Stimulated activated CD8-positive, alpha-beta memory T cell treated with anti-CD3 and anti-CD28 coated beads, Interleukin-4, amount 100 ng/mL, for 4 hours (primary cell): ENCODE measurements at places on chromosomes 2 and 18.

DNA sequence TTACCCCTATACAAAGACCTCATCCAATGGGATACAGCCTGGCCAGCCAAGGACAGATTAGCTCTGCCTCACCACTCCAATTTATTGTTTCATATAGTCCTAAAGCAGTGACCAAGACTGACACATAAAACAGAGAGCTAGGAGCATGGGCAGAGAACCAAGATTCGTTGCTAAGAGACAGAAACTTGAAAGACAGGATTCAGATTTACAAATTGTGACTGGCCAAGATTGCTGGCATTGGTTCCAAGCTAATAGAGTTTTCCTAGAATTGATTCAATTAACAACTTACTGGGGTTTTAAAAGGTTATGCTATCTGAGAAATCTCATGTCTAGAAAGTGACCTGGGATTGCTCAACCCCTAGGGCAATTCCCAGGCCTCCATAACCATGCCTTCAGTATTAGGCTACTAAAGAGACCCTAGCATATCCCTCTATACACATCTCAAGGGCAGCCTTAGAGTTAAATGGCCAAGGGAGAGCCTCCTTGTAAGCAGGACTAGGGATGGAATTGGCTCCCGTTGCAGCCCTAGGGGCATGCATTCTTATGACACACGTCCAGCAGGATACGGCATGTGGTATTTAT, 75.6 kb downstream of the ICOS start:
- no peak for DNase-seq

- no peak for DNase-seq
Measured at GRCh38 chr2:179104736-179105135, 54.8 kb upstream of the CCDC141 start.

DNA sequence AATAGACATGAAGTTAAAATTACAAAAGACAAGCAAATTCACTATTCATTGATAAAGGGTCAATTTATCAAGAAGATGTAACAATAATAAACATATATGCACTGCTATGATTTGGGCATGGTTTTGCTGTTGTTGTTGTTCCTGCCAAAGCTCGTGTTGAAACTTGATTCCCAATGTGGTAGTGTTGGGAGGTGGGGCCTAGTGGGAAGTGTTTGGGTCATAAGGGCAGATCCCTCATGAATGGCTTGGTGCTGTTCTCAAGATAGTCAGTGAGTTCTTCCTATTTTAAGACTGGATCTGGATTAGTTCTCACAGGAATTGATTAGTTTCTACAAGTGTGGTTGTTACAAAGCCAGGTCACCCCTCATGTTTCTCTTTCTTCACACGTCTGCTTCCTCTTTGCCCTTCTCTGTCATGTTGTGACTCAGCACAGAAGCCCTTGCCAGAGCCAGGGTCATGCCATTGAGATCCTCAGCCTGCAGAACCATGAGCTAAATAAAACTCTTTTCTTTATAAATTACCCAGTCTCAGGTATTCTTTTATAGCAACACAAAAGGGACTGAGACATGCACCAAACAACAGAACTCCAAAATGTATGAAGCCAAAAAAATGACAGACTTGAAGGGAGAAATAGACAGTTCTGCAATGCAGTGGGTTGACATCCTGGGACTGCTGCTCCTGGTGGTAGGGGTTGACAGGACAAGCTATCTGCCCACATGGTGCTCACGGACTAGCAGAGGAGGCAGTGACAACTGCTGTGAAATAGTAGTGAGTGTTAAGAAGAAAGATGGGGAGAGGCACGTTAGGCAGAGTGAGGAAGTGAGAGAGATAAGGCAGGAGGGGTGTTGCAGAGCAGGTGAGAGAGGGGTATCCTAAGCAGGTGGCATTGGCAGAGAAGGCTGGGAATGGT, 18.6 kb upstream of the SKA1 start:
- no peak for DNase-seq

DNA sequence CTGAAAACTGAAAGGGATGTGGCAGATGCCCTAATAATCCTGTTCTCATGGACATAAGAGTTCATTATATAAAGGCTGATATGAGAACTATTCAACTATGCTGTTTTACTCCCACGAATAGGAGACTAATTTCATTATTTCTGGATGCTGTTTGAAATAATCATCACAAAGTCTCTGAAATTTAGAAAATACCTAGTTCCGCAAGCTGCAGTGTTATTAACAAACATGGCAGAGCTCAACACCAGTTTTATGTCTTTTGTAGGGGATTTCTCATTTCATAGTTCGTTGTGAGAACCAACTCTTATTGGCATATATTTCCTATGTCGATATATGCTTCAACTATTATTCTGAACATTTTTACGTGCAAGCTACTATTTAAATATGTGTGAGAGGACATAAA, 200.3 kb upstream of the SLC8A1 start:
- DNase-seq: no peak

- no peak for DNase-seq
Measured at GRCh38 chr2:60445684-60446179, 107.7 kb downstream of the BCL11A start.

GRCh38 chr2:25982968-25983280, 627 bp upstream of the KIF3C start:
- DNase-seq: no peak

- DNase-seq: no peak
Measured at GRCh38 chr2:7632420-7632819, 715.2 kb downstream of the RNF144A start.

DNA sequence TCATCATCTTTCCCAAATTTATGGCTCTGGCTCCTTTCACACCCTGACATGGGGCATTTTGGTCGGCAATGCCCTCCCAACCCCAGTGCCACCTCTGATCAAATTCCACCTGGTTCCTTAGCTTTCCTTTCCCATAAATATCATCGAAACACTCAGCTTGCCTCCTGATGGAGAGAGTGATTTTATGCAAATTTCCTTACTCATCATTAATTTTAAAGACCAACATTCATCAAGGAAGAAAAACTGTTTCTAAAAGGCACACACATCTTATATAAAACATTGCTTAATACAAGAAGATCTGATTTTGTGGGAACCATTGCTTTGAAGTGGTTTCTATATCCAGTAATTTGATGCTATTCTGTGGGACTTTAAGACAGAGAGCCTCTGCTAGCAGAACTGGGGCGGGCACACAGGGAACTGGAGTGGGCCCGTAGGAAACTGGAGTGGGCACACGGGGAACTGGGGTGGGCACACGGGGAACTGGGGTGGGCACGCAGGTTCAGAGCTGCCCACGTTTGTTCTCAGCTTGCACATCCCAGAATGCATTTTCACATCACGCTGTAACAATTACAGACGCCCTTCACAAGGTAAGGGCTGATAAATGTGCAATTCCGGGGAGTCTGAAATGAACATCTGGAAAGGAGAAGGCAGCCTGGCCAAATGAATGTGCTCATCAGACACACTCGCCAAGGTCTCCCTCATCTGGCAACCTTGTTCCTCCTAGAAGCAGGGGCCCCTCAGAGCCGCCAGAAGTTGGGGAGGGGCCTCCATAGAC, 174.2 kb downstream of the RTP5 start:
- DNase-seq: no peak

DNA sequence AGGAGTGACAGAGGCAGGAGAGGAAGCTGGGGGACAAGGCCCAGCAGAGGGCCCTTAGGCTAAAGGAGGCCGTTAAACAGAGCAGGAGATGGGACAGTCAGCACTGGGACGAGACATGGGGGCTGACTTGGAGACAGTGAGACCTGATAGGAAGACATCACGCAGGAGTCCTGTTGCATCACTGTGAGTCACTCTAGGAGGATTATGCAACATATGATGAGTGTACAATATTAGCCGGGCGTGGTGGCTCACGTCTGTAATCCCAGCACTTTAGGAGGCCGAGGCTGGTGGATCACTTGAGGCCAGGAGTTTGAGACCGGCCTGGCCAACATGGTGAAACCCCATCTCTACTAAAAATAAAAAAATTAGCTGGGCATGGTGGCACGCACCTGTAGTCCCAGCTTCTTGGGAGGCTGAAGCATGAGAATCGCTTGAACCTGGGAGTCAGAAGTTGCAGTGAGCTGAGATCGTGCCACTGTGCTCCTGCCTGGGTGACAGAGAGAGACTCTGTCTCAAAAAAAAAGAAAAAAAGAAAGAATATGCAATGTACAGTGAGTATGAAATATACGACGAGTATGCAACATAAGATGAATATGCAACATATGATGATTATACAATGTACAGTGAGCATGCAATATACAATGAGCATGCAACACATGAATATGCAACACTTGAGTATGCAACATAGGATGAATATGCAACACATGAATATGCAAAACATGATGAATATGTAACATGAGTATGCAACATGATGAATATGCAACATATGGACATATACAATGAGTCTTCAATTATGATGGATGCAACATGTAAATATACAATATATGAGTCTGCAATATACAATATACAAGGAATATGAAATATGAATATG, 83.3 kb upstream of the ID2 start:
- no peak for DNase-seq

DNA sequence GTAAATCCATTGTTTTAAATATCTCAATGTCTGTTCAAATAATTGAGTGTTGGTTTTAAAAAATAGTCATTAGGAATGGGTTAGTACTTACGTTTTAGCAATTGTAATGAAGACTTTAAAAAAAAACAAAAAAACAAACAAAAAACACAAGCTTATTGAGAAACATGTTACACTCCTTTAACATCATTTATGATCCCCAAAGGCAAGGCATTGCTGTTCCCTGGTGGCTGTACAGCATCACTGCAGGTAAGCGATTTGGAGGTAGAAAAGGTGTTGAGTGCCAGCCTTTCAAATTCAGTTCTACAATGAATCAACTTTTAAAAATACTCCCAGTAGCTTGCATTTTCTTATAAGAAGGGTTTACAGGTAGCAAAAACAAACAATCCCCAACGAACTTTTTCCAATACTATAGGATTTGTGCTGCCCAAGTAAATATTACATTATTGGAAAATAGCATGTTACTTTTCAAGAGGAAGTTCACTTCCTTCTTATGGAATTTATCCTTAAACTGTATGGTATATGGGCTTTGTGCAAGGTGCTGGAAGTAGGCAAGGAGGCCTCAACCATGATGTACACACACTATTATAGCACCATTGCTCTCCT, 27.5 kb downstream of the CNRIP1 start:
- DNase-seq: no peak

DNA sequence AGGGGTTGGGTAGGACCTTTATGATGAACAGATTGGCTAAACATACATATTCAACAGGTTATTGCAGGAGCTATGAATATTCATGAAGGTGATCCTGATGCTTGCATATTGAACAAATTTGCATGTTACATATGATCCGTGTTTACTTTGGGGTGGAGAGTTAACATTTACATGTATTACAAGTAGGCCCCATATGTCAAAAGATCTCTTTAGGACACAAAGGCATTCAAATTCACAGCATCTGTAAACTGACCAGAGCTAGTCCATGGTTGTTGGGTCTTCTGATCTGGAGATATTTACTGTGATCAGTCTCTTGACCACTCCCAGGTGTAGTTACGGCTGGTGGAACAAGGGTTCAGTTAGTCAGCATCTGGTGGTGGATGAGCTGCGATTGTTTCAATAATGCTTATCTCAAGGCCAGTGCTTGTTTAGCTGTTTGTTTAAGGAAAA, 80.4 kb downstream of the PMAIP1 start:
- DNase-seq: no peak

- DNase-seq: no peak
Measured at GRCh38 chr18:21141668-21142422, 30.2 kb upstream of the ROCK1 start.

DNA sequence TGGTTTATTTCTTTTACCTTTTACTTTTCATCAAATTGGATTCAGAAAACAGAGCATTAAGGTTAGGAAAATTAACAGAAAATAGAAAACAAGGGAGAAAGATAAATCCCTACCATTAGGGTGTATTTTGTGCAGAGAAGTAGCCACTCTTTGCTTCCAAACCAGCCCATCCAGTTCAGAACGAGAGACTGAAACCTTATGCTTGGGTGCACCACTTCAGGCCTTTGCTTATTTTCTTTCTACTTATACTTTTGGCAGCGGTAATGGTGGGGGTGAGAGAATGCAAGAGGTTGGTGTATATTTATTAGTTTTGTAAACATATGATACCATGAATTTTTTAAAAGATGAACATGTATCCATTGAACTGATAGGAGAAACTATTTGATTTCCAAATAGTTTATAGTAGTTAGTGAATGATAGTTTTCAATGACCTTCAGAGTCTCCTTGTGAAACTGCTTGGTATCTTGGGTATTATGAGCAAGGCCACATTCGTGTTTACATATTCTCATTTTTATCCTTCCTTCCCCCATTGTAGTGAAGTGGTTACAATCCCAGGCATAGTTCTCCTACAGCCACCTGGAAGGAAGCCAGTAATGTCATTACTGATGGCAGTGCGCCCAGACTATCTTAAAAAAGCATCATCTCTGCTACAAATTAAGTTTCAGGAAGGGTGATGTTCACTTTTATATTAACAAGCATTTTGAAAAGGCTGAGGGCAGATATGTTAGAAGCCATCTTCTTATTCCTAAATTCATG, 60.8 kb downstream of the MFSD6 start:
- no peak for DNase-seq

DNA sequence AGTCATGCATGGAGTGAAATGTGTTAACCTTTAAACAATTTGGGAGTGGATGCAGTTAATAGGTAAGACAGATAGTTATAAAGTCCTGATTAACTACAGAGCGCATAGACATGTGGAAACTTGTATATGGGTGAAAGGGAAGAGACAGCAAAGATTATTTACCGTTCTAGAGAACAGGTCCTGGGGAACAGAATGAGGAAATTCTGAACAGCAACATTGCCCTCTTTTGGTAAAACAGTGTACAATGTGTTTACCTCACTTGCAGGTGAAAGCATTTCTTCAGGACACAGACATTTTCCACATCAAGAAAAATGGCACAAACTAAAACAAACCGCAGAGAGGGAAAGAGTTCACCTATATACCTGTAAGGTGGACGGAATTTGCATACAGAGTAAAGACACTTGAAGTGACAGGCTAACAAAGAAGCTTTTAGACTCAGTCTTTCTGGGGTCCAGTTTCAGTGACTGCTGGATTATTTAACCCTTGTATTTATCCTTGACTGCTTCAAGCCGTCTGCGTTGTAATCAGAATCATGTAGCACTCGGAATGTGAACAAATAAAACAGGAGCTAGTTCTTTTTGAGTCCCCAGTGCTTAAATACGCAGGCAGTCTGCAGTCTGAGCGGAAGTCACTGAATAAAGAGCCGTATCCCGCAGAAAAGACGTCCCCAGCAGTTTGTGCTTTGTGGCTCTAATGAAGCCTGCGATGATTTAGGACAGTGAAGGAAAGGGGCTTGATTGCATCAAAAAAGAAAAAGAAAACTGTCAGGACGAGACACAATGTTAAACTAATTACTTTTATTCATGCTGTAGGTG, 364.8 kb upstream of the GALNT5 start:
- no peak for DNase-seq

DNA sequence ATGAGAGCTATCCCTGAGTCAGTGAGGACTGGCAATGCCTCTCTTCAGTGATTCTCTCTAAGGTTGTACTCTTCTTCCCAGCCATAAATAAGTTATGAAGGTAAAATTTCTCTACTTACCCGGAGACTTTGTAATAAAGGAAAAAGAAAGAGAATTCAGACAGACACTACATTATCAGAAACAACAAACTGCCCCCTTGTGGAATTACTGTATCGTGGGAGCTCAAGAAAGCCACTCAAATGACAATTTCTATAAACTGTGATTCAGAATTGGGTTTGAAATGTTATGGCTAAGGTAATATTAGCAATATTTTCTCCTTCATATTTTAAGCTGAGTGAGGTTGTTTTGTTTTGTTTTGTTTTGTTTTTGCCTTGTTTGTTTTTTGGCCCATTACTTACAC, 155.8 kb upstream of the TANK start:
- no peak for DNase-seq

- DNase-seq: no peak
Measured at GRCh38 chr18:37383036-37383785, 182.4 kb downstream of the CELF4 start.
